ENCODE measurements at places on chromosomes 4 and X.
A peak's percentile ranks its signal among the peaks of the same experiment; 100 is the strongest.

- no peak for DNase-seq
Measured at GRCh38 chr4:109211671-109212070, 90.8 kb downstream of the COL25A1 start.

- no peak for DNase-seq
Measured at GRCh38 chr4:101355246-101355645, 7.9 kb upstream of the PPP3CA start.

DNA sequence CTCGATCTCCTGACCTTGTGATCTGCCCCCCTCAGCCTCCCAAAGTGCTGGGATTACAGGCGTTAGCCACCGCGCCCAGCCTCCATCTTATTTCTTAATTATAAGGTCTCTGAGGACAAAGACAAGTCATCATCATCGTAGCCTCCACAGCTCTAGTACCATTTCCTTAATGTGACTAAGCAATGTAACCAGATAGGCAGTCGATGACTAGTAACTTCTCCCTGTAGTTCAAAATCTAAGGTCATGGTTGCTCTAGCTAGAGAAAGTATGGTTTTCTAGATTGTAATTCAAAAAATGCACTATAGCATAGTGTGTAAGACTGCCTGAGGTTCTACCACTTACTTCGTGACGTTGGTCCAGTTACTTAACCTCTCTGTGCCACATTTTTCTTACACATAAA, 6.9 kb downstream of the SLC39A8 start:
- DNase-seq: no peak

DNA sequence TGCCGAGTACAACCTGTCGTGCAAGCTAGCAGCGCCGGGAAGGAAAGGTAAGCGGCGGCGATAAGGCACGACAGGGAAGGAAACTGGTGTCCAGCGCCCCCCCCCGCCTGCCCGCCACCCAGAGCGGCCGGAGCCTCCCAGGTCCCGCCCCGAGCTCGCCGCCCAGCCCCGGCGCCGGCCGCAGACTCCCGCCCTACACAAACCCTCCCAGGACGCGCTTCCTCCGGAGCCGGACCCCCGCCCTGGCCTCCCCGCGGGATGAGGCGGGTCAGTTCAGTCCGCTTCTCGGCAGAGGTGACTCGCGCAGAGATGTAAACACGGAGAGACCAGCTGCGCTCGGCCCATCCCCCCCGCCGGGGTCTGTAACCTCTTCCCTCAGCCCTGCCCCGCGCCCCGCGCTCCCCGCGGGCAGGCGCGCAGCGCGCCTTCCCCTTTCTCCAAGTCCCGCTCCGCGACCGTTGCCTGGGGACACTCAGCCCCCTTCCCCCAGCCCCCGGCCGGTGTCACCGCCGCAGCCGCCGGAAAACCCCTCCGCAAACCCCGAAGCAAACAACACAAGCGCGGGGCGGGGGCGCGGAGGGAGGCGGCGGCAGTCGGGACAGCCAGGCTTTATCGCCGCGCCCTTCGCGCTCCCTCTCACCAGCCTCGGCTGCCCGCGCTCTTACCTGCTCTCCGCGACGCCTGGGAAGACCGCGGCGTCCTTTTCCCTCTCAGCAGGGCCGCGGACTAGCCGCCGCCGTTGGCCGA, 543 bp downstream of the ELF2 start:
- peak; percentile 50 for DNase-seq

- DNase-seq: no peak
Measured at GRCh38 chr4:64911846-64912245, 502.6 kb upstream of the TECRL start.

- DNase-seq: no peak
Measured at GRCh38 chr4:11328401-11328800, 100.3 kb downstream of the HS3ST1 start.

- DNase-seq: no peak
Measured at GRCh38 chrX:126165721-126166461, at the start of gene DCAF12L2. DCAF12L2 (minus strand) TSS chrX:126166289; CDS start chrX:126165924, 365 bp downstream.

DNA sequence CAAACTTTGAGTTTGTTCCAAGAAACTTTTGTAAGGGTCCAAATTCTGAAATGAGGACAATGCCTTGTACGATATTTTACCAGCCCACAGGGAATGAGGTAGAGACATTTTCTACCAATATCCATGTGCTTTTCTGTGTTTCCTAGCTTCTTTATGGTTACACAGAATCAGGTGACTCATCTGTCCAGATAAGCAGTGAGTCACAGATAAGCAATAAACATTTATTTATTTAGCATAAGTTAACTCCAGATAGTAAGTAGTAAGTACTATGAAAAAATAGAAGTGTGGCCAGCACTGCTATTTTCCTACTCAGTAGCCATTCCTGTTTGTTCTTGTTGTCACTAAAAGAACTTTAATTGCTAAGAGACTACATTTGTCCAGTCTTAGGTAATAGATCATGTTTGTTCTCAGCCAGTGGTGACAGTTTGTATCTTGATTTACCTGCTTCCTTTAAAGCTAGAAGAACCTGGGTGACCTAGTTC, 7.4 kb downstream of the AFF1 start:
- DNase-seq: no peak

DNA sequence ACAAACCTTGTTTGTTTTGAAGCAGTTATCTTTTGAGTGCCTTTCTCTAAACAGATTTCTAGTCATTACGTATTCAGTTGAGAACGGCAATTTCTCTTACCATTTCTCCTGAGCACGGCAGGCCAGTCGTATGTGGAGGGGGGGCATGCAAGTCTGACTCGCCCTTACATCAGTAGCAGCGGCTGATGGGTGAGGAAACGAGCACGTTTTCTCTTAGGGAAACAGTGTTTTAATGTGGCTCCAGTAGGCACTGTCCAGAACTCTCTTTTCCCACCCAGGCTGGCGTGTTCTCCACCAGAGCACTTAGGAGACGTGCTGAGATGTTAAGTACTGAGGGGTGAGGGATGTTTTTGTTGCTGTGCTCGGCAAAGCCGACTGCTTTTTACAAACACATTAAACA, 240.5 kb downstream of the STIM2 start:
- no peak for DNase-seq

DNA sequence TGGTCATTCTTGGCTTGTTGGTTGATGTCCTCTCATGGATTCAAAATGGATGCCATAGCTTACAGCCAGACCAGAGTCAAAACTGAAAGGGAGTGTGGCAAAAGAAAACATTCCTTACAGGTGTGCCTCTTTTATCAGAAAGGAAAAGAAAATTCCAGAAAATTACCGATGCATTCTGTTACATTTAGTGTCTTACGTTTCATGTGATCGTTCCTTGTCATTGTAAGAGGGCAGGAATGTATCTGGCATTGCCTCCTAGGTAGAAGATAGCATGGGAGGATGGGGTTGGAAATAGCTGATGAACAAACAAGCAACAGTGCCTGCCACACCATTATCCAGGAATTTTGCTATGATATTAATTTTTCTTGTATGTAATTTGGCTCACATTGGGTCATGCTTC, 13.1 kb downstream of the GRXCR1 start:
- DNase-seq: no peak

- DNase-seq: no peak
Measured at GRCh38 chr4:11625211-11625610, 196.5 kb upstream of the HS3ST1 start.

DNA sequence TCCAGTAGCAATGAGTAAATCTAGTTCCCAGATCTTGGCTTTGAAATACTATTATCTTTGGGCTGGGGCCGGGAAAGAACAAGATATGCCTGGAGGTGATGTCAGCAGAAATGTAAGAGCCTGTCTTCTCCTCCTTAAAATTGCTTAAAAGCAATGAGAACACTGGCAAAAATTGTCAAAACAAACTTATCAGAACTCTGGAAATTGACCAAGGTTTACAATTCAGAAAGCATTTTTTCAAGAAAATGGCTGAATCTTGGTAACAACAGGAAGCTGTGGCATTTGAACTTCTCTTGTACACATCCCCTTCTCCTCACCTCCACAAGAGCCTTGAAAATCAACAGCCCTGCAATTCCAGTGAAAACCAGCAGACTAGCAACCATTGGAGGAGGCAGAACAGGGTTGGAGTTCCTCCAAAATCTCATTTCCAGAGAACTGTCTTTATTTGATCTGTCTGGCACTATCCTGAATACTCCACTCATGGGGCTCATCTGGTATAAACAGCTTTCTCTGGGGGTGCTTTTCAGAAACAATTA, 13.5 kb downstream of the TIMP1 start:
- no peak for DNase-seq

DNA sequence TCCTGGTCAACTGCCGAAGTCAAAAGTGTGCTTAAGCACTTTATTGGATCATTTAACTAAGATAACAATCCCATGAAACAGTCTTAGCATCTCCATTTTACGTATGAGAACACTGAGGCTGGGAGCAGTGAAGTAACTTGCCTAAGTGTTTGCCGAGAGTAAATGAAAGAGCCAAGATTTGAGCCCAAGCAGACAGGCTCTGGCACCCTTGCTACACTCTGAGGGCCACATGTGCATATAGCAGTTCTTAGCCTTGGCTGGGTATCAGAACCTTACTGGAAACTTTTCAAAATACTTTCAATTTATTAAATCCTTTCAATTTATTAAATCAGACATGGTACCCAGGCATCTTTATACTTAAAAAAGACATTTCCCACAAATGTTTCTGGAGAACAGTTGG, 225.9 kb downstream of the NR3C2 start:
- DNase-seq: no peak

GRCh38 chrX:142204522-142205433, at the start of gene MAGEC2:
MAGEC2 (minus strand) TSS chrX:142205290; CDS start chrX:142203987, 1,303 bp downstream.
- DNase-seq: no peak

DNA sequence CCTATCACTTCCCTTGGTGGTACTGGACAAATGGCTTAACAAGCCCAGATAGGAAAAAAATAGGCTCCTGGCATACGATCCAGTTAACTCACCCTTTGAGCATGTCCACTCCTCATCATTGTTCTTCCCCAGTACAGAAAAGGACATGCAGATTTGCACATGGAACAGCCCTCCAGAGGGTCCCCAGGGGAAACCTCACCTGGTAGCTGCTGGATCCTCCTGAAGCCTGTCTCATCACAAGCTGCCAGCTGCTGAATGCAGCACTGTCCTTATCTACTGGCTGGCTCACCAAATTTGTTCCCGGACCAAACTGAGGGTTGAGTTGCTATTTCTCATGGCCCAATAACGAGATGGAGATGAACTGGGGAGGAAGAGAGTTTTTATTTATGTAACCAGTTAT, 49.4 kb downstream of the SERTM2 start:
- DNase-seq: no peak

- DNase-seq: no peak
Measured at GRCh38 chr4:152185786-152186550, 349.9 kb downstream of the FBXW7 start.

- peak; percentile 41 for DNase-seq
Measured at GRCh38 chr4:87219632-87220093, 755 bp downstream of the KLHL8 start.

Data from stimulated activated CD8-positive, alpha-beta memory T cell treated with anti-CD3 and anti-CD28 coated beads, Interleukin-12 subunit alpha, Interleukin-12 subunit beta, amount 100 ng/mL, for 4 hours (primary cell).